HFFc6 (cell line): ENCODE measurements at places on chromosomes 3 and 15. TPM values are rescaled to one million over a fixed set of nuclear protein-coding genes. Genes with fewer than 3 reads are reported as not detected.

DNA sequence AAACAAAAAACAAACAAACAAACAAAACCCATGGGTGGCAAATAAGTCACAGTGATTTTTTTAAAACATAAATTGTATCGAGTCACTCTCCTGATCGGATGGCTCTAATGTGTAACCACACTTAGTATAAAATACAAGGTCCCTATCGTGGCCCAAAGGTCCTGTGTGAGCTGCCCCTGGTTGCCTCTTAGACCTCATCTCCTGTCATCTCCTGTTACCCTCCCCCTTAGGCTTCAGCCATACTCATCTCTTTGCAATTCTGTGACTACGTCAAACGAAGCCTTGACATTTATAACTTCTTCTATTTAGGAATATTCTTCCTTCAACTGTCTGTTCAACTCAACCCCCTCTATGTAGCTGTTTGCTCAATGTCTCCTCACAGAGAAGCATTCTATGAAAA, 43.9 kb upstream of the TTBK2 start:
- no peak for DNase-seq

DNA sequence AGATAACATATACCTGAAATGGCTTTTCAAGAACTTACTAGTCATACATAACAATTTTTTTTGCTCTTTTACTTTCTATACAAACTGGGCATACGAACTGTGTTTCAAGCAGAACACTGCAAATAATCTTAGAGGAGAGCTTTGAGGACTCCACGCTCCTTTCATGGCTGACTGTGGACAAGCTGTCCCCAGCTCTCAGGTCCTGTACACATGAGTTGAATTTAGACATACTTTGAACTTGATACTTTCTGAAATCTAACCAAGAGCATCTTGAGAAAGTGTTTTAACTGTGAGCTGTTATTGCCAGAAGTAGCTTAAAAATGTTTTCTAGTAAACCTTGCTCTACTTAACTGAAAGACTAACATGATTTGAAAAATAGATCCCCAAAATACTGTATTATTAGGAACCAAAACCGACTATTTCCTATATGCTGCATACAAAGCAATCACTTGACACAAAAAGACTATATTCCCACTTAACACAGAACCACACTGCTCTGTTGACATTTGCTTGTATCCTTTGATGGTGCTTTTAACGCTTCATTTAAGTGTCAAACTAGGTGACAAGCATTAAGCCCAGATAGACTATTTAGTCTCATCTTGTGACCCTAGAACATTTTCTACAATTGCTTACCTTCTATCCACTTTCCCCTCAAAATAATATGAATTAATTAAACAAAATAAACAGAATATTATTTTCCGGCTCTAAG, 755.8 kb downstream of the ROBO1 start:
- no peak for DNase-seq

- no peak for DNase-seq
These were observed 35.5 kb downstream of the ZBTB20 start for GRCh38 chr3:115111632-115112031.

DNA sequence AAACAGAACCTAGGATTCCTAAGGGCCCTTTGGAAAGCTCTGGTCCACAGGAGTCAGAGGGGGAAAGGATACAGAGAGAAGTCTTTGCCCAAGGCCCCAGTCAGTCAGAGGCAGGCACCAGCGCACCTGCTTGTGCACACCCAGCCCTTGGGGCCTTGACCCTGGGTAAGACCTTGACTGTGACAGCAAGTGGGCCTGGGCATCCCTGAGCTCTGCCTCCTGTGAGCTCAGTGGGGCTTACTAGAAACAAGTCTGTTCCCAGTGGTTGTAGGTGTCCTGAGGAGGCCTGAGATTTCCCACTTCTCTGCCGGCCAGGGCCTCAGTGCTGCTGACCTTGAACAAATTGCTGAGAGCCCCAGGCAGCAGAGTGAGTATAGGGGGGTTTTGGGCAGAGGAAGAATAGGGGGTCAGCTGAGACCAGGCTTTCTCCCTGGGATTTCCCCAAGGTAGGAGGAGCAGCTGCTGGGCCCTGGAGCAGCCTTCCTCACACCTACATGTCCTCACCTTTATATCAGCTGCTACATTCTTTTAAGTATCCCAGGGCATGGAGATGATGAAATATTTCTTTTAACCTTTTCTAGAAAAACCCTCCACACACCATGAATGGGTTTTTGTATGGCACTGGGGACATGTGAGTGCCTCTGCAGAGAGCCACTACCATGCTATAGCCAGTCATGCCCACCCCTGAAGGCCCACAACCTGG, 9.7 kb upstream of the DAG1 start:
- no peak for DNase-seq

DNA sequence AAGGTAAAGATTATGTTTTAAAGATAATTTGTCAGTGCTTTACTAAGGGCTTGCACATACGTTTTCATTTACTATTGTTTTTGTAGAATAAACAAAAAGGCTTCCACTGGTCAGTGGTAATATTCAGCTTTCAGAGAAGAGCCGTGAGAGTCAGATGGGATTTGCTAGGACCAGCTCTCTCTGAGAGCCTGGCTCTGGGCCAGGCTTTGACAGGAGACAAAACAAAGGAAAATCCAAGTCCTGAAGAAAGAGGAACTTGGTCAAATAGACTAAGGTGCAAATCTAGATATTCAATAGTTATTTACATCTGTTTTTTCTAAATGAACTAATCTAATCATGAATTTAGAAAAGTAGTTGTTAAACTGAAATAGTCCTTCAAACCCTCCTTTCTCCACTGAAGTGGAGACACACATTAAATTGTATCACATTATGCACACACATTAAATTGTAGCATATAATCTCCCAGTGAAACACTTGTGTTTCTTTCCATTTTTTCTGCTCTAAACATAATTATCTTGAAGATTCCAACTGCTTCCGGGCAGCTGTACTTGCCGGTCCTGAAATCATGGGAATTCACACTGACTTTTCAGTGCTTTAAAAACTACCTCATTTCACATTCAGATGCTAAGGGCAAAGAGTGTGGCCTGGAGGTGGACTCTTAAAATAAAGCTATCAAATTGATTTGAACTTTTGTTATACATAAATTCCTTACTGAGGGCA, 55.1 kb upstream of the FILIP1L start:
- DNase-seq, result no peak

DNA sequence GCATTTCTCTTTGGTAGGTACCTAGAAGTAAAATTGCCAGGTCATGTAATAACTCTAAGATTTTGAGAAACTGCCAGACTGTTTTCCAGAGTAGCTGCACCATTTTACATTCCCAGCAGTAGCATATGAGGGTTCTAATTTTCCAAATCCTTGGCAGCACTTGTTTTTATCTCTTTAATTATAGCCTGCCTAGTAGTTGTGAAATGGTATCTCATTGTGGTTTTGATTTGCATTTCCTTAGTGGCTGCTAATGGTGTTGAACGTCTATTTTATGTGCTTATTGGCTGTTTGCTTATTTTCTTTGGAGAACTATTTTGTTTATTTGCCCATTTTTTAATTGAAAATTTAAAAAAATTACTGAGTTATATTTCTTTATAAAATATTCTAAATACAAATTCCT, 117.9 kb downstream of the TCF12 start:
- no peak for DNase-seq

- DNase-seq, result no peak
These were observed 8.7 kb upstream of the TMEM212 start for GRCh38 chr3:171834461-171834801.

DNA sequence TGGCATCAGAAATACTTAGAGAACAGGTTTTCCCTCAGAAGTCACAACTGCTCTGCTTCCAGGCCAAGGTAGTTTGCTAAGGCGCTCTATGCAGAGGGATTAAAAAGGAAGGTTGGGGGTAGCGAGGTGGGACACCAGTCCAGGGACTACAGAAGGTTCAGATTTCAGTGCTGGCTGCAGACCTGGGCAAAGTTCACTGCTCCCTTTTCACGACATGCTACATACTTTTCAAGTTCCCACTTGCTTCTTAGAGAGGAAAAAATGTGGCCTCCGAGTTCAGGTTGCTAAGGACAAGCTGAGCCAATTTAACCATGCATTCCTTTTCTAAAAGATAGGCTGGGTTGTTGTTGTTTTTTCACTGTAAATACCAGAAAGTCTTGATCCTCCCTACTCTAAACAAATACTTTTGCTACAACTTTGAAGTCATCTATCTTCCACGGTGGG, 158.6 kb upstream of the NR2F2 start:
- peak; percentile 14 for DNase-seq

DNA sequence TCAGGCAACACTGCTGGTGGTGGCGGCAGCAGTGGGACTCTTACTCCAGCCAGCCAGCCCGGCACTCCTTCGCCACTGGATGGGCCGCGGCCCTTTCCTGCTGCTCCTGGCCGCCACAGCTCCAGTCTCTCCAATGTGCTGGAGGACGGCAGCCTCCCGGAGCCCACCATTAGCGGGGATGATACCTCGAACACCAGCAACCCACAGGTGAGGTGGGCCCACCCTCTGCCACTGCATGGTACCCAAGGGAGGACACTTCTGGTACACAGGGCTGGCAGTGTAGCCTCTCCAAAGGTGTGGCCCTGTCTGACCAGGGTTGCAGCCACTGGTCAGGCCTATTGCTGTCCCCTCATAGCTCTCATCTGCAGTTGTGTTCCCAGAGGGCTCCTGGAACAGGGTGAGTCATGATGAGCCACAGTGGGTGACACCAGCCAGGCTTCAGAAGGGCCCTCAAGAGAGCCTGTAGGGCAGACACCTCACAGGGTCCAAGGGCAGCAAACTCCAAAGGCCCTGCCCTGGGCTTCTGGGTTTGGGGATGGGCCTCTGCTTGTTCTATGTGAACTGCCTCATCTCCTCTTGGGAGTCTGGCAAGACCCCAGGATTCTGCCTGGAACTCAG, 20.8 kb downstream of the NBEAL2 start:
- peak; percentile 58 for DNase-seq

DNA sequence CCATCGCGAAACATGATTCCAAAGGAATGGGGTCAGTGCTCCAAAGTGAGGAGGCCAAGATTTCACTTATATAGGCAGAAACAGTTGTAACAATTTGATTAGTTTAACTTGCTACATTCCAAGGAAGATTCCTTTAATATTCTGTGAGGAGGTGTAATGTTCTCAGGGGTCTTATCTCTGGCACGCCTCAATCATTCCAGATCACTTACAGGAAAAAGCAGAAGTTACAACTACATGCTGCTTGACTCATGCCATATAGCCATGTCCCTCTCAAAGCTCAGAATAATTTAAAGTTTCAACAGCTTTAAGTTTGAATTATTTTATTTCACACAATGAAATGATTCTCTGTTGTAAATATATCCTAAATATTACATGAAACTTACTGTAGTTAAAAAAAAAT, 3.5 kb upstream of the FYTTD1 start:
- DNase-seq, result no peak

DNA sequence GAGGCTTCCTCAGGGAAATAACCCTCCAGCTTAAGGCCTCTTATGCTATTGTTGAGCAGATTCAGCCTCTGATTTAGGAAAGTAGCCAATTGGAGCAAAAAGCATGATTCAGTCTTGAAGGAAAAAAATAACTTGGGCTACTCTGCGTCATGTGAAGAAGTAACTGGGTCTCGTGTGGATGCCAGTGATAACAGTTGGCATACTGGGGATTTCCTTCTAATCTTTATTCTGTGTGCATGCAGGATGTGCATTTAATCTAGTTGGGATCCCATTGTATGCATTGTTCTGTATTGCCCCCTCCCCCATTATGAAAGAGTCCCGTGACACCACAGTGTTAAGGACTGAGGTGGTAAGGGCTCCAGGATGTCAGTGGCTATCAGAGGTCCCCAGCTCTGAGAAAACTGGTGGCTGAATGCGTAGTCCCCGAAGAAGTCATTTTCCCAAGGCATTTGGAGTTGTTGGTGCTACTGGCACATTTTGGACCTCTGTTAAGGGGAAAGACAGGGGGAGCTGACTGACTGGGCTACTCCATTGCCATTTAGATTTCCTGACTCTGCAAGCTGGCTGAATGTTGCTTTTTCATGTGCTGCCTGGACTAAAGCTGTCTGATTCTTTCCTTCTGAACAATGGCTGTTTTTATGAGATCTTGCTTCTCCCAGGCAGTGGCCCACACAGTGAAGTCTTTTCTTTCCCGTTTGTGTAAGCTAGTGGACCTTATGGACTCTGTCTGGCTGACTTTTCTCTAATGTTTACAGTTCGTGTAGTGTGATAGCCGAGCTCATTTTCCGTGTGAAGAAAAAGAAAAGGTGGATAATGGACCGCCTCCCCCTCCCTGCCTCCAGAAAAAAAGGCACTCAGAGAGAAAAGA, 38.4 kb upstream of the TRAK1 start:
- peak; percentile 67 for DNase-seq

- no peak for DNase-seq
These were observed 553 bp upstream of the SEC22A start for GRCh38 chr3:123201223-123201556.

DNA sequence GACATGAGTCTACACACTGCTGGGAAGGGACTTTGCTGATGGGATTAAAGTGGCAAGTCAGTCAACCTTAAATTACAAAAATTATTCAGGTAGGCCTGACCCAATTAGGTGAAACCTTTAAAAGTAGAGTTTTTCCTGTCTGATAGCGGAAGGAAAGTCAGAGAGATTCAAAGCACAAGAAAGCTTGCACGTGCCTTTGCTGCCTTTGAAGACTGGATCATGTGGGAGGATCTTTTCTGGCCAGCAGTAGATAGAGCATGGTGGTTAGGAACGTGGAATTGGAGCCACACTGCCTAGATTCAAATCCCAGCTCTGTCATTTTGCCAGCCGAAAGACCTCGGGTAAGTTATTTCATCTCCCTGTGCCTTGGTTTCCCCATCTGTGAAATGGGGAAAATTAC, 265.8 kb upstream of the PROK2 start:
- DNase-seq, result no peak

- DNase-seq, result no peak
These were observed 7.7 kb downstream of the POU1F1 start for GRCh38 chr3:87268646-87269211.

DNA sequence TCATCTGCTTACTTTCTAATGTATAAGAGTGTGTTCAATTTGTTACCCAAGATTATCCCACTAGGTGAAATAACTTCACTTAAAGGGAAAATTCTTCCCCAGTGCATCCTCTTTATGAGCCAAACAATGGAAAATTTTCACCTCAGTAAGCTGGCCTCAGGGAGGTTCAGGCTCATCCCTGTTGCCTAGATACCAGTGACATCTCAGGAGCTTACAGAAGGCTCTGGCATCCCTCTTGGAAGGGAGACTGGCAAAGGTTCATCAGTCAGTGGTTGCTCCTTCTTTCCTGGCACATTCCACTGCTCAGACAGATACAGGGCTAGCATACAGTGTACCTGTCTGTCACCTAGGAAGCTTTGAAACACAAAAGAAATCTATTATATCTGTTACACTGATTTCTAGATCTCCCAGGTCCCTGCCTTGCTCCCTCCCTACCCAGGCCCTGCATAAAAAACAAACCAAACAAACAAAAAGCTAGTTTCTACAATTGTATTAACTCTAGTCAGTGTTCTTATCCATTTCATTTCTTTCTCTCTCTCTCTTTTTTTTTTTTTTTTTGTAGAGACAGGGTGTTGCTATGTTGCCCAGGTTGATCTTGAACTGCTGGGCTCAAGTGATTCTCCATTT, 1.7 kb downstream of the IP6K2 start:
- DNase-seq, result peak; percentile 79

- no peak for DNase-seq
These were observed 193.6 kb downstream of the UACA start for GRCh38 chr15:70569714-70570231.

The SRP14 gene
- 177 to 206 TPM (median 201 TPM) in 3 replicates for total RNA-seq

The DNAJB11 gene
- total RNA-seq, result 75.0 to 80.9 TPM (median 79.2 TPM) in 3 replicates

The ISL2 gene
- 4.8 to 6.6 TPM (median 5.1 TPM) in 3 replicates for total RNA-seq

The ARL14 gene
- total RNA-seq, result not detected in 3 replicates

The NRG4 gene
- total RNA-seq, result not detected in 3 replicates

The GREM1 gene
- 2,436 to 4,099 TPM (median 3,011 TPM) in 3 replicates for total RNA-seq

The KPNA1 gene
- total RNA-seq, result 93.0 and 93.5 TPM in 2 replicates

The CD96 gene
- total RNA-seq, result not detected in 3 replicates

The GOLGA8M gene
- 0.14 to 0.42 TPM (median 0.37 TPM) in 3 replicates for total RNA-seq

The KLHL40 gene
- not detected in 3 replicates for total RNA-seq

The CFAP161 gene
- total RNA-seq, result 0.41 TPM in 1 of 3 replicates, not detected in the others

The NMNAT3 gene
- total RNA-seq, result 0.02 to 0.05 TPM (median 0.03 TPM) in 3 replicates

The CP gene
- not detected in 3 replicates for total RNA-seq
